ENCODE measurements at places on chromosomes 3 and 15. TPM values are rescaled to one million over a fixed set of nuclear protein-coding genes. Genes with fewer than 3 reads are reported as not detected.

- no peak for DNase-seq
Observed at GRCh38 chr3:37458162-37459120, 284.1 kb upstream of the LRRFIP2 start.

GRCh38 chr3:54897028-54897711 lies 30.7 kb downstream of the LRTM1 start:
- DNase-seq, result no peak

- DNase-seq, result no peak
Observed at GRCh38 chr3:193357291-193357690, 21.3 kb downstream of the ATP13A5 start.

DNA sequence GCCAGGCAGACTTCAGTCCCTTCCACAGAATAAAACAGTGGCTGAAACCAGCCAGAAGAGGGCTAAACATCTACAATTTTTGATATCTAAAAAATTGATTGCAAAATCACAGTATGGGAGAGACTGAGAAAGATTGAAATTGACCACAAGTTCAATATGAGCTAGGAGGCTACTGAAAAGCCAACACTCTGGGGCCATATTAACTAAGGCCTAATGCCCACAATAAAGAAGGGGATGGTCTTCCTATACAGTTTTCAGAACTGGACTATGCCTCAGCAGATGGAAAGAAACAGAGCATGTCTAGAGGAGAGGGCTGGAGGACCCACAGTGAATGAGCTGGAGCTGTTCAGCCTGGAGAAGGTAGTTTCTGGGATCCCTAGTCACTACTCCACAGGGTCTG lies 53.2 kb downstream of the WNT7A start:
- DNase-seq, result no peak

DNA sequence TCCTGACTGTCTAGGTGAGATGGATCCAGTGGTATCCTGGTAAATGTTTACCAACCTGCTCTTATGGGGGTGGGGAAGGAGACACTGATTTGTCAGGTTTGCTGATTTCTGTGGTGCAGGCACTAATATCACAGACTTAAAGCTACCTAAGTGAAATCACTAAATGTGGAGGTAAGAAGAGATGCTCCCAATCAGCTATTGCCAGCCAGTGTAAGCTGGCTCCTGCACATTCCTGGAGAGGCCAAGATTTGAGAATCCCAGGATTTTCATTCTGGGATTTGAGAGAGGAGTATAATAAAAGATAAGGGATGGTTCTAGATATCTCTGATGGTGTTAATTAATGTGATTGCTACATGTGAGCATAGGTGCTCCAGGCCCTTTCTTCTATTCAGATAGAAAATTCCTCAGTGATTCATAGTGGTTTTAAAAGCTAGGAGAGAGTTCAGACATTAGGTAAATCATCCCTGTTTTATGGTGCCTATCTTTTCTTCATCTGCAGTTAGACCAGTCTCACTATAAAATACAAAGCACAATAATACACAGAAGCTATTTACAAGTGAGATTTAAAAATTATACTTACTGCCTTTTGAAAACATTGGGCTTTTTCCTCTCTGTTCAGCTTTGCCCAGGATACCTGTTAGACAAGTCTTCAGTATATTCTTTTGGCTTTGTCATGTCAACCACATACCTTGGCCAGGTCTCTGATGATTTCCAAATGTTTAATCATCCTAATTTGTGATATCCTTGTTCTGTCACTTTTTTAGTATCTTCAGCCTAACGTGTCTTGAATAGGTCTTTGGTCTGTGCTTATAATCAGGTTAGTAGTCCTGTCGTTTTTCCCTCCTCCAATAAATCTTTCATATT lies 90.9 kb downstream of the MBNL1 start:
- no peak for DNase-seq

- DNase-seq, result no peak
Observed at GRCh38 chr15:73282567-73283365, 86.0 kb downstream of the HCN4 start.

GRCh38 chr3:186946756-186947375 lies 16.5 kb downstream of the ST6GAL1 start:
- DNase-seq, result no peak

- peak; percentile 28 for DNase-seq
Observed at GRCh38 chr15:90883526-90883975, 753 bp upstream of the FES start.

The NAA80 gene
- 5.8 TPM for total RNA-seq

The VPS13C gene
- 34.5 TPM for total RNA-seq

The SOX14 gene
- not detected for total RNA-seq

The FBN1 gene
- 41.0 TPM for total RNA-seq

The DPH3 gene
- 20.5 TPM for total RNA-seq

The MNS1 gene
- 1.0 TPM for total RNA-seq
